ENCODE measurements at places on chromosomes 6 and 20.
A peak's percentile ranks its signal among the peaks of the same experiment; 100 is the strongest.

- DNase-seq: no peak
Observed at GRCh38 chr6:170163405-170164170, 127.3 kb downstream of the DLL1 start.

DNA sequence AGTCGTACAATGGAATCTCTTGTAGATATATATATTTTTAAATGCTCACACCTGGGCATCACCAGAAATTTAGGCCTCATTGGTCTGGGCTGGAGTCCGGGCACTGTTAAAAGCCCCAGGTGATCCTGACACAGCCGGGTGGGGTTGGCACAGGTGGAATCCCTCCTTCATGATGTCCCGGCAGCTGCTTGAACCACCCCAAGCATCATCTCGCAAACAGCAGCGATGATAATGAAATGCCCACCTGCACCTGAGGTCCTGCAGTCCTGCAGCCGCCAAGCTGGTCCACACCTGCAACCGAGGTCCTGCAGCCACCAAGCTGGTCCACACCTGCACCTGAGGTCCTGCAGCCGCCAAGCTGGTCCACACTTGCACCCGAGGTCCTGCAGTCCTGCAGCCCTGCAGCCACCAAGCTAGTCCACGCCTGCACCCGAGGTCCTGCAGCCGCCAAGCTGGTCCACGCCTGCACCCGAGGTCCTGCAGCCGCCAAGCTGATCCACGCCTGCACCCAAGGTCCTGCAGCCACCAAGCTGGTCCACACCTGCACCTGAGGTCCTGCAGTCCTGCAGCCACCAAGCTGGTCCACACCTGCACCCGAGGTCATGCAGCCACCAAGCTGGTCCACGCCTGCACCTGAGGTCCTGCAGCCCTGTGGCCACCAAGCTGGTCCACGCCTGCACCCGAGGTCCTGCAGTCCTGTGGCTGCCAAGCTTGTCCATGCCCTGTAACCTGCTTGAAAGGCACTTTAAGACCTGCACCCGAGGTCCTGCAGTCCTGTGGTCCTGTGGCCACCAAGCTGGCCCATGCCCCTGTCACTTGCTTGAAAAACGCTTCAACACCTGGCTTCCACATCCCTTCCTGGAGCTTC is 261.2 kb downstream of the DLL1 start:
- no peak for DNase-seq

- no peak for DNase-seq
Observed at GRCh38 chr6:114312931-114313330, 29.9 kb downstream of the HS3ST5 start.

- no peak for DNase-seq
Observed at GRCh38 chr20:57612436-57612835, 7.8 kb downstream of the ZBP1 start.

DNA sequence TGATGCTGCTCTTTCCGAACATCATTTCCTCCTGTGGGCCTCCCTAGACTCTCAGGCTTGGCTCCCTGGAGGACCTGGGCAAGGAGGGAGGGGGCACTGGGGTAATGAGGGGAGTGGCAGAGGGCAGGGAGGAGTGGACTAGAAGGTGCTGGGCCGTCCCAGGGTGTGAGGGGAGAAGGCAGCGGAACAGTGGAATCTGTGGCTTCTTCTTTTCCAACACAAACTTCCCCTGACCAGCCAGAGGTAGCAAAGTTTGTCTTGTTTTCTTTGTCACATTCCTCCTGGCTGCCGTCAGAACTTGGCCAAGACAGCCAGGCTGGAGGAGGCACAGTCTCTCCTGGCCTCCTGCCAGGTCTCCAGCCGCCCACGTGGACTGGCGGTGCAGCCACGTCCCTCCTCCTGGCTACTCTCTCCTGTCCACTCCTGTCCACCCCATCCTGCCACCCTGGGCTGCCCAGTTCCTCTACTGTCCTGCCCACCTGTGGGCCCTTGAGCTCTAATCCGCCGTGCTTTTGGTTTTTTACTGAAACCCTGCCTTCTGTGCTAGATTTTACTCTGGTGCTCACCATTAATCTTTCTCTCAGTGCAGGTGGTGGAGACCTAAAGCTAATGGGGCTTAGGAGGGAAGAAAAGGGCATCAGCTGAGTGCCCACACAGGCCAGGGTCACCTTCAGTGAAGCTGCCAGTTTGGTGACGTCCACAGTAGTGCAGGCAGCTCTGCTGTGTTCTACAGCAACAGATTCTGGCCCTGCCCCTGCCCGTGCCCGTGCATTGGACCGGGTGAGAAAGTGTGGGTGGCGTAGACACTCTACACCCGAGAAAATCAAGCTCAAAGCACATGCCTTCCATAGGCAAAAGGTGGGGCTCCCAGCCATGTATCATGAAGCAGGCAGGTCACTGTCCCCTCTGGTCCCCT is 2.8 kb upstream of the CDSN start:
- DNase-seq: peak; percentile 53

DNA sequence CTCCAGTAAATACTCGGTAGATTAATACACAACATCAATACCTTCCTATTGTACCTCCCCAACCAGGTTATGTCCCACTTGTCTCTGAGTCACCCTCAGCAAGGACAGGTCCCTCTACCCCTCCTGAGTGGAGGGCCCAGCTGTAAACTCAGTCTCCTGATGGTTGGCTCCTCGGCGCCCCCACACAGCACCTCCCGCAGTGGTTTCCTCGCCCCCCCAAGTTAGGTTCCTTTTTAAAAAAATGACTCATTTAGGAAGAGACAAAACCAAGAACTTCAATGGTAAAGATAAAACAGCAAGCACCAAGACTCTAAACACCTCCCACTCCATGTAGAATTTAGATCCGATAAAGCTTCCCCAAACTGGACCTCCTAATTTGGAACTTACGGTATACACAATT is 83.5 kb downstream of the TRERF1 start:
- DNase-seq: no peak

- DNase-seq: no peak
Observed at GRCh38 chr6:142510211-142510610, 208.4 kb downstream of the ADGRG6 start.

GRCh38 chr6:167804281-167805013 is 22.3 kb upstream of the AFDN start:
- DNase-seq: no peak

GRCh38 chr6:109458774-109459531 is 3.4 kb upstream of the MICAL1 start:
- no peak for DNase-seq

GRCh38 chr6:105067329-105067728 is 110.4 kb downstream of the LIN28B start:
- DNase-seq: no peak

GRCh38 chr6:135567375-135568083 is 70.0 kb upstream of the AHI1 start:
- no peak for DNase-seq

DNA sequence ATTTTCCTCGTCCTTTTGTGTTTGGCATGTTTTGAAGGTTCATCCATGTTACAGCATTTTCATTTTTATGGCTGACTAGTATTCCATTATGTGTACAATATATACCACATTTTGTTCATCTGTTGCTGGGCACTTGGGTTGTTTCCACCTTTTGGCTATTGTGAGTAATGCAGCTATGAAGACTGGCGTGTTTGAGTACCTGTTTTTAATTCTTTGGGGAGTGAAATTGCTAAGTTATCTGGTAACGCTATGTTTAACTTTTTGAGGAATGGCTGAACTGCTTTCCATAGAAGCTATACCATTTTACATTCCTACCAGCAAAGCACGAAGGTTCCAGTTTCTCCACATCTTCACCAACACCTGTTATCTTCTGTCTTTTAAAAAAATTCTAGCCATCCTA is 37.0 kb upstream of the MYL9 start:
- no peak for DNase-seq

DNA sequence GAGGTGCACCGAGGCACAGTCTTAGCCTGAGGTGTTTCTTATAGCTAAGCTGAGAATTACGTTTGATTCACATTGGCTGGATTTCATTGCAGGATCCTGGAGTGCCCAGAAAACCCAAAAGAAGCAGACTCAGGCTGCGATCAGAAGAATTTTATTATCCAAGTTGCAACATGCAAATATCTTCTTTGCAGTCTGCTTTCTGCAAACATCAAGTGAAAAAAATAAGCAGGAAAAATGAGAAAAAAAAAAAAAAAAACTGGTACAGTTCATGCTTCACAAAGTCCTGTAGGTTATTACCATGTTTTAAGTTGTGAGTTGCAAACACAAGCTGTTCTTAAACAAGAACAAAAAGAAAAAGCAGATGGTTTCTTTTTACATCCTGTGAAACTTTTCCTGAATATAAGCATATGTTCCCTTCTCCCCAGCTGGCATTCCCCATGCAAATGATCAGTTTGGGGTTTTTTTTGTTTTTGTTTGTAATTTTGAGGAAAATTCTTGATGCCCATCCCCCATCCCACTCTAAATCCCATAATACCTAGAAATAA is 349.0 kb downstream of the CBLN4 start:
- no peak for DNase-seq

- no peak for DNase-seq
Observed at GRCh38 chr20:22556565-22557056, 27.8 kb downstream of the FOXA2 start.

GRCh38 chr20:23367770-23368169 is 5.8 kb downstream of the GZF1 start:
- no peak for DNase-seq

GRCh38 chr20:12882832-12883506 is 125.8 kb upstream of the SPTLC3 start:
- DNase-seq: peak; percentile 84

- no peak for DNase-seq
Observed at GRCh38 chr20:62688083-62688482, 20.6 kb upstream of the NTSR1 start.

DNA sequence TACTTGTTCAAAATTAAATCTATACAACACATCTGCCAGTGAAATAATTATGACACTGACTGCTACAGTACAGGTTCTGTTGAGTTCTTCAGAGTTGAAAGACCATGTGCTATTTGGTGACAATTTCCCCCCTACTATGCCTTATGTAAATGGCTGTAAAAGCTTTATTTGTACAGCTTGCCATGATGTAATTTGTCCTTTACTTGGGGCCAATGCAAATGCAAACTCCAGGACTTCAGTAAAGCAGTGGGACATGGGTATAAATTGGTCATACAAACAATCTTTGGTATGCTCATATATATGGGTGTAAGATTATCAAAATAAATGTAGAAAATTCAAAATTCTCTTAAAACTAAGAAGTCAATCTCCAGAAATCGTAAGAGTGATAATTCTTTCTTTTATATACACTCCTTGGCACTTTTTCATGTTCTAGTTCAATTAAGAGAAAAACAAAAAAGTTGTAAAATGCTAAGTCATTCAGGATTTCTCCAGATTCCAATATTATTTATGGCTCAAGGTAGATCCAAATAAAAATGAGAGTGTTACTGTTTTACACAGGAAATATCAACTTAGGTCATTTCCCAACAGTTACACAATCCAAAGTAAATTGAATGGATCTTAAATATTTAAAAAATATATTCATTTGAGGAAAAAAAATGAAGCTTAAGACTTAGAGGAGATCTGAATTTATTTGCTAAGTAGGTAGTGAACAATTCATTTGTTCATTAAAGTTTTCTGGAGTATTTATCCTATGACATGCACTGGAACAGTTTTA is 1310.5 kb upstream of the CITED2 start:
- DNase-seq: no peak

DNA sequence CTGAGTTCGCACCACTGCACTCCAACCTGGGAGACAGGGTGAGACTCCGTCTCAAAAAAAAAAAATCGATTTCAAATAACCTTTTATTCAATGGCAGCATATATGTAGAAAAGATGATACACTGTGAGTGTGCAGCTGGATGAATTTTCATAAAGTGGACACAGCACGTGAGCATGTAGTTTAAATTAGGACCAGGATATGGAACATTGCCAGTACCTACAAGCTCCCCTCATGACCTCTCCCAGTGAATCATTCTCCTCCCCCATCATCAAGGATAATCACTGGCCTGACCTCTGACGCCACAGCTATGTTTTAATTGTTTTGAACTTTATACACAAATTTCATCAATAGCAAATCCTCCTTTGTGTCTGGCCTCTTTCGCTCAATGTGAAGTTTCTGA is 53.8 kb upstream of the HDAC2 start:
- DNase-seq: peak; percentile 13

Data from fibroblast of skin of right quadriceps (primary cell).